ENCODE measurements at places on chromosomes 7 and 10. TPM values are rescaled to one million over a fixed set of nuclear protein-coding genes. Genes with fewer than 3 reads are reported as not detected.

The CABCOCO1 gene
- not detected for total RNA-seq

The FAM13C gene
- total RNA-seq = not detected

The PRKCQ gene
- not detected for total RNA-seq

The PGAM2 gene
- total RNA-seq = 1.9 TPM

The CRTAC1 gene
- not detected for total RNA-seq

The CEP55 gene
- total RNA-seq = 16.5 TPM

The ADCY1 gene
- not detected for total RNA-seq

The EPDR1 gene
- total RNA-seq = 0.34 TPM
